Activated CD8-positive, alpha-beta T cell treated with anti-CD3 and anti-CD28 coated beads, Interleukin-2, amount 10 ng/mL, durations not matched to agents 7 days and 5 days (primary cell): ENCODE measurements at places on chromosomes 5 and 9. TPM values are rescaled to one million over a fixed set of nuclear protein-coding genes. Genes with fewer than 3 reads are reported as not detected.

FBP2 gene
- not detected for total RNA-seq

PCDHA1 gene
- not detected for total RNA-seq

FYB1 gene
- total RNA-seq = 198 TPM

ZDHHC12 gene
- 80.4 TPM for total RNA-seq

RNF180 gene
- total RNA-seq = not detected

CDH6 gene
- total RNA-seq = not detected

CARD19 gene
- 51.7 TPM for total RNA-seq

RNF14 gene
- total RNA-seq = 22.2 TPM

BTNL8 gene
- not detected for total RNA-seq

HAVCR1 gene
- total RNA-seq = 2.8 TPM

SLC34A3 gene
- total RNA-seq = not detected

LEAP2 gene
- total RNA-seq = 3.7 TPM

RABGAP1 gene
- total RNA-seq = 28.0 TPM

CAVIN4 gene
- 0.11 TPM for total RNA-seq

PDLIM4 gene
- total RNA-seq = not detected

PCDHA11 gene
- total RNA-seq = not detected

KCNT1 gene
- total RNA-seq = not detected

PCDHB11 gene
- total RNA-seq = not detected

STC2 gene
- 16.6 TPM for total RNA-seq

DMGDH gene
- not detected for total RNA-seq

INSL6 gene
- total RNA-seq = not detected

SH2D3C gene
- 77.5 TPM for total RNA-seq

PCDHB14 gene
- not detected for total RNA-seq
